CD4-positive, alpha-beta T cell treated with Interleukin-15 for 4 hours (primary cell): ENCODE measurements at places on chromosomes 3 and 15.

GRCh38 chr15:22979238-22980188, 655 bp downstream of the CYFIP1 start:
- peak; percentile 4 for DNase-seq

DNA sequence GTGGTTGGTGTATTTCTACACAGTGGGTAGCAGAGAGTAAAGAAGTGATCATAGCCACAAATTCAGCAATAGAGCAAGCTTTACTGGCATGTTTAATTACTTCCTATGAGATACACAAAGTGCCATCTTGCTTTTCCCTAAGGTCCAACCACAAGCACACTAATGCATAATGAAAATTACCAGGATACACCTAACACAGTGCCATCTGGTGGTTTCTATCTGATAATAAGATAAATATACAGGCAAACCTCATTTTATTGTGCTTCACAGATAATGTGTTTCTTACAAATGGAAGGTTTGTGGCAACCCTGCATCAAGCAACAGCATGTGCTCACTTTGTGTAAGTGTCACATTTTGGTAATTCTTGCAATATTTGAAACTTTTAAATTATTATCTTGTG, 223.0 kb downstream of the NSUN3 start:
- no peak for DNase-seq

GRCh38 chr15:95252404-95252803, 1021.0 kb downstream of the MCTP2 start:
- no peak for DNase-seq

DNA sequence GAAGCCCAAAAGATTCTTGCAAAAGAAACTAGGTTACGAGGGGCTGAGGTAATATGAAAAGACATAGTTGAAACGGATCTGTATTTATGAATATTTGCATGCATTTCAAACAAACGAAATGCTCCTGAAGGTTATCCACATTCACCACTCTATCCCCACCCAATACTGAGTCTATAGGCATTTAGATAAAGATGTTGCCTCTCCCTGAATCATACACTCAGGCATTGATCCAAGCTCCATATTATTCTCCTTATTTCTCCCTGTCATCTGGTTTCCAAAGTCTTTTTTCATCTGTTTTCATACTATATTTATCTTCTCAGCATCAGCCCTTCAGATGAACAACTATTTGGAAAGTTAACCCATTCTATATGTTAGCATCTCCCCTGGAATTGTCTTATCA, 492.5 kb upstream of the TGFBR2 start:
- DNase-seq, result no peak

DNA sequence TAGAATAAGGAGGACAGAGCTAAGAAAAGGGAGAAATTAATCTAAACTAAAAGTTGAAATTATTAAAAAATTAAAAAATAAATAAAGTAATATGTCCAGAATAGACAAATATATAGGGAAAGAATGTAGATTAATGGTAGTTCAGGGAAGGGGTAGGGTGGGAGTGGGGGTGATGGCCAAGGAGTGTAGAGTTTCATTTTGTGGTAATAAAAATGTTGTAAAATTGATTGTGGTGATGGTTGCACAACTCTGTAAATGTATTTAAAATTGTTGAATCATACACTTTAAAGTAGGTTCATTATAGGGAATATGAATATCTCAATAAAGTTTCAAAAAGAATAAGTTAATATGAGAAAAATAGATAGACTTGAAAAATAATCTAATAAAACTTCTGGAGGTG, 21.0 kb upstream of the FNDC3B start:
- no peak for DNase-seq

DNA sequence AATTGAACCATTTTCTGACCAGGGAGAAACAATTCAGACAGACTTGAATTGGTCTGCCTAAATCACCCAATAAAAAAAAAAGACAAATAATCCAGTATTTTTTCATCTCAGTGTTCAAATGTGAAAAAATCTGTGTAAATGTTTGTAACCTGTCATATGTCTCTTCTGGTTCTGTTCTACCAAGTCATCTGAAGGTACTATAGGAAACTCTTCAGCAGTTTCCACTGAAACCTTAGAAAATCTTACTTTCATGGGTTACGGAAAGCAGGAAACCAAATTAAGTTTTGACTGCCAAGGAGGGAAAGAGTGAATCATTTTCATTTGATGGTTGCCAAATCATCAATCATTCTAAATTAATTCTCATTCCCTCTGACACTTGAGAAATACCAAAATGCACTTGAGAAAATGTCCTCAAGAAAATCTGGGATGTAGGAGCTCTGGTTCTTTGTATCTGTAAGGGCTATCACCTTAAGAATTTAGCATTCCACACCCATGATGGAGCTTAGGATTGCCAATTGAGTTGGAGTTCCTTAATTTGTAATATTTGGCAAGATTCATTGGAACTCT, 278.2 kb upstream of the KCNH8 start:
- DNase-seq, result no peak

DNA sequence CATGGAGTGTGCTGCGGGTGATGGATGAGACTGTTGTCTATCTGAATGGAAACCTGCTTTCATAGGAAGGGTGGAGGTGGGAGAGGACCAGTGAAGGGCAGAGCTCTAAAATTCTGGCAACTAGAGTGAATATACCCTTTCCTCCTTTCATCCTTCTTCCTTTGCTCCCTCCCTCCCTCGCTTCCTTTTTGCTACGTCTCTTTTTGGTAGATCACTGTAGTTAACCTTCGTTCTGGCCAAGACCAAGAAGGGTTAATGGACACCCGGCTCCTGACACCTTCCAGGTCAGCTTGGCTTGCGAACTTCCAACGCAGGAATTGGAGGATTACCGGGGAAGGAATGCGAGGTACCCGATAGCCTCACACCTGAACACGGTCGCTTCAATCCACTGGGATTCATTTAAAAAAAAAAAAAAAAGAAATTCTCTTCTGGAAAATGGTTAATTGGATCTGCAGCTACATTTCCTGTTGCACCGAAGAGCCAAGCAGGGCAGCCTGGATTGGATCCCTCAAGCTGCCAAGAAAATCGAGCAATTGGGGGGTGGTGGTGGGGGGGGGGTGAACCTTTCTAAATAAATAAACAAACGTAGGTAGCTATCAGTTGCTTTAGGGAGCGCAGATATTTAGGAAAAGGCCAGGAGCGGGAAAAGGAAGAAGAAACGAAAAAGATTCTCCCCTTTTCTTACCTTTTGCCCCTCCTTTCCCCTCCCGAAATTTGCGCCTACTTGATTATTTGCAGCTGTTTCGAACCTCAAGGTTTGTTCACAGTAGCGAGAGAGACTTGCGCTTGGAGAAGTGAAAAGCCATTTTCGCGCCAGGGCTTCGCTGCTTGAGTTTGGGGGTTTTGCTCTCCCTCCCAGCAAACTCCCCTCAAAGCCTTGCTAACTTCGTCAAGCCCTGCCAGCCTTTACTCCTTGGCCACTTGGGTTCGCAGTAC, 9.5 kb upstream of the NR2F2 start:
- DNase-seq, result no peak

DNA sequence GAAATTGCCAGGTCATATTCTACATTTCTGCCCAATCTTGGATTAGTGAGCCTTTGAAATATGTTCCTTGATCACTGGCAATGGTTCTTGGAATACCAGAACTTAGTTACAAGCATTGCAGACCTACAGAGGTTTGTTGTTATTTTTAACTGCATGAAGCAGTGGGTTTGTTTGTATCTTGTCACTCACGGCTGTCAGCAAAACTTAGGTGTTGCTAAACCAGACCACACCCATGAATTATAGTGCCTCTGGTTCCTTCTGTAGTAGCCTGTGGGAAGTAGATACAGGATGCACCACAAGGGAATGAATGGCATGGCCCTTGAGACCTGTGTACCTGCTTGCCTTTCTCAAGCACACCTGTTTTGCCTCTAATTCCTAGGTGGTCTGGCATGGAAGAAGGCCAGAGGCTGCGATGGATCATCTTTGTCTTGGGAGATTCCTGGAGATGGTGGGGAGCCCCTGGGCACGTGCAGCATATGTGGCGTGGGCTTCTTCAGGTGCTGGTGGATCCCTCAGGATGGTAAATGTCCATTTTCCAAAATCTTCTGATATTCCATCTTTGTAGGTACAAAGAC, 138.8 kb downstream of the SNRPN start:
- no peak for DNase-seq

DNA sequence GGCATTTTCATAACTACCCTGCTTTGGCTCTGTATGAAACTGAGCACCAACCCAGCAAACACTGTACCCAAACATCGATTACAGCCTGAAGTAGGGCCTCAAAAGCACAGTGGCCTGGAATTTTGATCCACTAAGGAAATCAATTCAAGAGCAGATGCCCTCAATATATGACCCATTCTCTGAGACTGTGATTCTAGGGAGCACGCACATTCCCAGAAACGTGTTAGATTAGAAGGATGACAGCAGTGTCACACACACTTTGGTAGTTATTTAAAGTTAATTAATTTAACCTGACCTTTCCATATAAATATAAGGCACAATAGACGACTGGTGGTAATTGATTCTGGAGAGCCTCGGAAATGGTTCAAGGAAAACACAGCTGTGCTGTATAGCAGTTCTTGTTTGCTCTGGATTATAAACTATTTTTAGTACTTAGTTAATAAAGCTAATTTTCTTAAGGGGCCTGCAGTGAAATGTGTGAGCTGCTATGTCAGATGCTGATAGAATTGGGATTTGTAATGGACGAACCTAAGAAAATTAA, 126.3 kb upstream of the ZNF385D start:
- DNase-seq, result no peak

DNA sequence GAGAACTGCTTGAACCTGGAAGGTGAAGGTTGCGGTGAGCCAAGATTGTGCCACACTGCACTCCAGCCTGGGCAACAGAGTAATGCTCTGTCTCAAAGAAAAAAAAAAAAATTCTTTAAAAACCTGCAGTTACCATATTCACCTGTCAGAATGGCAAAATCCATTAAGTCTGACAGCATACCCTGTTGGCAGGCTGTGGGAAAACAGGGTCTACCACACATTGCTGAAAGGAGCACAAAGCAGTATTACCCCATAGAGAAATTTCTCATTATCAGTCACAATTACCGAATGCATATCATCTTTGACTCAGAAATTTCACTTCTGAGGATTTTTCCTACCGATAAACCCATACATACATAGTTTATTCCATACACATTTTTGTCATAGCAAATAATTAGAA, 264.1 kb upstream of the SLCO3A1 start:
- DNase-seq, result no peak

GRCh38 chr3:144921710-144922109, 950.1 kb downstream of the DIPK2A start:
- no peak for DNase-seq

- DNase-seq, result peak; percentile 21
These were observed 28.3 kb downstream of the IDH3A start for GRCh38 chr15:78177447-78177873.

- no peak for DNase-seq
These were observed 209.1 kb downstream of the NR1D2 start for GRCh38 chr3:24154013-24154695.

DNA sequence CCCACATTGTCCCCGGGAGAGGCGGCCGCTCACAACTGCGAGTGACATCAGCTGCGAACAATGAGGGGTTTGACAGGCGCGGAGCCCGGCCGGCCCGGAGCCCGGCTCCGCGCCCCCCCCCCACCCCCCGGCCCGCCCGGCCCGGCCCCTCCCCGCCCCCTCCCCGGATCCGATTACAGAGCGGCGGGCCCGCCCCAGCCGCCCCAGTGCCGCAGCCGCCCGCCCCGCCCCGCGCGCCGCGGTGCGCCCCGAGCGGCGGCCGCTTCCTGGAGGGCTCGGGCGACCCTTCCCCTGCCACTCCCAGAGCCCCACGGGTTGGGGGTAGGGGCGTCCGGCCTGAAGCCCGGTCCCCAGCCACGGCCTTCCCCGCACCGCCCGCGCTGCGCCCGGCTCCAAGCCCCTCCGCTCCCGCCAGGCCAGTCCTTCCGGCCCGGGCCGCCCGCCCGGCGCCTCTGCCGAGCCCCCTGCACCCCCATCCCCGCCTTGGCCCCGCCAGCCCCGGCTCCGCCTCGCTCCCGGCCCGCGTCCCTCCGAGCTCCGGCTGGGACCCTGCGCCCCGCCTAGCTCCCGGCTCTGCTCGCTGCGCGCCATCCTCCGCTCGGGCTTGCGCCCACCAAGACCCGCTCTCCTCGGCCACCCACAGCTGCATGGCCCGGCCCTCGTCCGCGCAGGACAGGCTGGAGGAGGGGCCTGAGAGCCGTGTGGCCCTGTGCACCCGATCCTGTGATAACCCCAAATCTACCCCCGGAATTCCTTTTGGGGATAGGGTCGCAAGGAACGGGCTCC, at the start of gene PCBP4:
TSS of gene PCBP4 (minus strand) at position 71 of the 786 bp plus-strand sequence. CDS start 6,214 bp downstream, outside the sequence.
- peak; percentile 15 for DNase-seq

DNA sequence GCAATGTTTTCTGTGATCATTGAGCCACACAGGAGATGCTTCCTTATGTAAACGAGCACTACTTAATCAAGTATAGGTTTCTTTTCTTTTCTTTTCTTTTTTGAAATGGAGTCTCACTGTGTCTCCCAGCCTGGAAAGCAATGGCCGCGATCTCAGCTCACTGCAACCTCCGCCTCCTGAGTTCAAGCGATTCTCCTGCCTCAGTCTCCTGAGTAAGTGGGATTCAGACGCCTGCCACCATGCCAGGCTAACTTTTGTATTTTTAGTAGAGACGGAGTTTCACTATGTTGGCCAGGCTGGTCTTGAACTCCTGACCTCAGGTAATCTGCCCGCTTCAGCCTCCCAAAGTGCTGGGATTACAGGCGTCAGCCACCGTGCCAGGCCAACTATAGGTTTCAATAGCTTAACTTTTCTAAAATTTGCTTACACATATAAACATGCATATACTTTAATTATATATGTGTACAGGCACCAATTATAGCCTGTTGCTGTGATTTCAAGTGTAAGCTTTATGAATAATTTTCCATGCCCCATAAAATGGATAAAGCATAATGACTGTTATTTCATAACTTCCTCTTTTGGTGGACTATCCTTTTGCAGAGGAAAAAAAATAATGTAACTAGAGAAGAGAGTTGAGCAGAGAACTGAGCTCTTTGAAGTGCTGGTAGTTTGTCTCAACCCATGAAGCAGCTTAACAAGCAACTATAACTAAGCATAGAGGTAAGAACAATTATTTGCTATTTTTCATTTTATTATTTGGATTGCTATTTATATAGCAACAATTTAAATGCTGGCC, 24.8 kb upstream of the MBNL1 start:
- peak; percentile 45 for DNase-seq

DNA sequence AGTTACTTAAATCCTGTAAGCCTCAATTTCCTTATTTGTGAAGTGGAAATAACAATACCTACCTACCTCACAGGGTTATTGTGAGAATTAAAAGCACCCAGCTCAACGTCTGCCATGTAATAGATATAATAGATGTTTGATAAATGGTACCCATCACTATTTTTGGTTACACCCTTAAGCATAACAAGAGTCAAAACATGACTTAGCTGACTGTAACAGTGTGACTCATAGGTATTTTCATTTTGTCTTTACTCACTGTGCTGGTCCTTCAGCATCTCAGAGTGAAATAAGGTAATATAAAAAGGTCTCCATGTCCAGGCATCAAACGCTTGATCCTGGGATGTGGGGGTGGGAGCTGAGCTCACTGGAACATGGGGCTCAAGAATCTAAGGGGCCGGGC, 3.1 kb downstream of the CPLX3 start:
- no peak for DNase-seq

- no peak for DNase-seq
These were observed 42.3 kb downstream of the RGMA start for GRCh38 chr15:93046721-93047120.
